ENCODE measurements at places on chromosomes 3 and 15.

- no peak for DNase-seq
Observed at GRCh38 chr15:73282567-73283365, 86.0 kb downstream of the HCN4 start.

DNA sequence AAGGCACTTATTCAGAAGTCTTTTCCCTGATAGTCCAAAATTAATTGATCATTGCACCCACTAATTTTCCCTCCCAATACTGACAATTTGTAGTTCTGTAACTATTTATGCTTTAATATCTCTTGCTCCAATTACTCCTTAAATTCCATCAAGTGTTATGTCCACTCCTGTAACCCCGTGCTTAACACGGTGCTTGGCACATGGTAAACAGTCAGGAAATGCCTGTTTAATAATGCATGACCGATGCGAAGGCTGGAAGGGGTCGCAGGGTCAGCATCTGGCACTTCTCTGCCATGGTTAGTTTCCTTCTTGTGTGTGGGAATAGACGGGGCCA lies 553 bp upstream of the SEC22A start:
- no peak for DNase-seq

GRCh38 chr3:113844622-113845222 lies 6.1 kb downstream of the GRAMD1C start:
- peak; percentile 35 for DNase-seq

DNA sequence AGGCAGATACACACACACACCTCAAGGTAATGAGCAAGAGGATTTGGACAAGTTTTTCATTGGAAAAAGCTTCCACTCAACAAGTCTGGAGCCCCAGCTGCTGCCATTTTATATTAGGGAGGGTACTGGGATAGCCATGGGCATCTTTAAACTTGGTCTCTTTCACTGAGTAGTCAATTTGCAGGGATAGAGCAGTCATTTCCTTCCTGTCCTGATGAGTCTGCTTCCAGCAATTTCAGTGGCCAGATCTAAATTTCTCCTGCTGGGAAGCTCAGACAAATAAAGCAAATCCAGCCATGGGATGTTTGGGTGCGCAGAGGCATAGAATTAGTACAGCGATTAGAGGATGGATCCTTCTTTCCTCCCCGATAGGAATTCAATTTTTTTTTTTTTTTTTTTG lies 874 bp upstream of the ERC2 start:
- DNase-seq: no peak

GRCh38 chr3:70086336-70086735 lies 86.8 kb downstream of the SAMMSON start:
- no peak for DNase-seq

- DNase-seq: no peak
Observed at GRCh38 chr3:1661839-1662238, 436.8 kb upstream of the CNTN4 start.

GRCh38 chr3:170356596-170357175 lies 829 bp upstream of the SKIL start:
- peak; percentile 42 for DNase-seq

GRCh38 chr3:16545413-16546185 lies 32.1 kb upstream of the RFTN1 start:
- no peak for DNase-seq

- DNase-seq: no peak
Observed at GRCh38 chr3:63056932-63057331, 181.7 kb upstream of the CADPS start.

DNA sequence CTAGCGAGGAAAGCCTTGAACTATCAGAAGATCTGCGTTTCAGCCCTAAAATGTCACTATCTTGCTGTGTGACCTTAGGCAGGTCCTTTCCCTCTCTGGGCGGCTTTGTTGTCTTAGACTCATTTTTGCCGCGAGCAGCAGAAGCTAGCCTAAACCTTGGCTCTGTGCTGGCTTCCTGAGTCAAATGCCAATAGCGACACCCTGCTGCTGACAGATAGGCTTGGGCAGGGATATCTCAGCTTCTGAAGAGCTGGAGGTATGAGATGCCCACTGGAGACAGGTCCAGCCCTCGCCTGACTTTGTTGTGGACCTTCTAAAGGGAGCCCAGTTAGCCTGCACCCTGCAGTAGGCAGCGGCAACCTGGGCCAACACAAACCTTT lies 1.3 kb downstream of the ADAMTSL3 start:
- no peak for DNase-seq

DNA sequence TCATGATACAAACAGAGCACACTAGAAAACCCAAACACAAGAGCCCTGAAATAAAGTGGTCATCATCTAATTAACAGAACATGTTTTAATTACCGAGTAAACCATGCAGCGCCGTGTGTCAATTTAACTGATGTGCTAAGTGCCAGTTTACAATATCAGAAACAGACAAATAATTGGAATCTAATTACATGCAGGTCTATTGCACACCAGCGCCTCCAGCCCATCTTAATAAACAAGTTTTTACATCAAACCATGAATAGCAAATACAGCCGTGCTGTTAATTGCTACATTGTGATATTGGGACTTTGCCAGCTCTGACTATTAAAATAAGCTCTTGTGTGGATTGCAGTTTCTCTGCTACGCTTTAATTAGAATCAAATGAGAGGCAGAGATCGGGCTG lies 510.2 kb upstream of the MDFIC2 start:
- DNase-seq: no peak

DNA sequence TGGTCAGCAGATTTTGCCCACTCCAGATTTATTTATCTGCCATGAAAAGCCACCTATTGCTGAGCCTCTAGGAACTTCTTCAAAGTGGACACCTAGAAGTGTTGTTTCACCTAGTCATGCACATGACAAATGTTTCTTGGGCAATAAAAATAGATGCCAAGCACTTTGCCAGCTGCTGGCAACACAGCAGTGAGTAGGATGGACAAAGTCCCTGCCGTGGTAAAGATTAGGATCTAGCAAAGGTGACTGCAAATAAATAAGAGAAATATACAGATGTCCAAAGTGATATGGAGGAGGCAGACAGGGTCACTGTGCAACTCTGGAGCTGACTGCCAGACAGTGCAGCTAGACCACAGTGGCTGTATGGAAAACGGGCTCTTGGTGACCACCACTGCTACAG lies 137.9 kb downstream of the SUCLG2 start:
- no peak for DNase-seq

- no peak for DNase-seq
Observed at GRCh38 chr3:100992231-100993012, 799 bp downstream of the ABI3BP start.

GRCh38 chr3:122102191-122102935 lies 47.2 kb downstream of the CD86 start:
- DNase-seq: peak; percentile 78

DNA sequence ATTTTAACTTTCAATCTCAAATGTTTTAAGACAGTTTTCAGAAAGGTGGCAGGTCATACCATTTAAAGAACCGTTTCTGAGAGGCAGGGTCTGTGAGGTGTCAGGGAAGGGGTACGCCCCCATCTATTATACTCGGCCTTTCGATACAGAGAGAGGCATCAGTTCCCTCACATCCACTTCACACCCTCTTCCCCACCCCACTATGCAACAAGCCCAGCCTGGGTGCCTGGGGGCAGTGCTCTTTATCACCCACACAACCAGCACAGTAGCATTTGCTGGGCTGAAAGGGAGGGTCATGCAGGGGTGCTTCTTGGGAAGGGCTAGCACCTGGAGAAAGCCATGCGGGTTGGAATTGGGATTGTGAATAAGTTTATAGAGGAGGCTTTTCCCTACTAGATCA lies 56.0 kb upstream of the KCNMB2 start:
- no peak for DNase-seq

DNA sequence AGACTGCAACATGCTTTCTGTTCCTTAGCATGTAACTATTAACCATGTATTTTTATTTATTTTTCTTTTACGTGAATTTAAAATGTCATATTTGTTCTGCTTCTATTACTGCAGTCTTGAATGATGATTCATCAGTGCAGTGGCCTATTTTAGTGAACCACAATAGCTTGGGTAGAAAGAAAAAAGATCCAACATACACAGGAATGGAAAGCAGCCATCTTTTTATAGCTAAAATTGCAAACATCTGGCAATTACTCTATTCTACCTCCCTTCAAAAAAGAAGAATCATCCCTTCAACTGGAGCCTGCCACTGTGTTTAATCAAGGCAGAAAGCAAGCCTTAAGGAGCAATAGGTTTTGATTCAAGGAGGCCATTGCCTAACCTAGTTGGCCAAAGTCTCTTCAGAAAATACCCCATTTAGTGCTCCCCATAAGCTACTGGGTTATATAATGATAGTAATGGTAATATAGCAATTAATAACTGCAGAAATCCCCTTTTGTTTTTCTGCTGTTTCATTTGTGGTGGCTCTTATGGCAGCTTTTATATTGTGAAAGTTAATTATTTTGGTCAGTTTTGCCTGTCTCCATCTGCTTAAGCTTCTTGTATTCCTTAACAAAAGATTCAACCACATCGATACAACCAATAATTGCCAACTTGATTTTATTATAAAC lies 267.3 kb downstream of the LPP start:
- no peak for DNase-seq

DNA sequence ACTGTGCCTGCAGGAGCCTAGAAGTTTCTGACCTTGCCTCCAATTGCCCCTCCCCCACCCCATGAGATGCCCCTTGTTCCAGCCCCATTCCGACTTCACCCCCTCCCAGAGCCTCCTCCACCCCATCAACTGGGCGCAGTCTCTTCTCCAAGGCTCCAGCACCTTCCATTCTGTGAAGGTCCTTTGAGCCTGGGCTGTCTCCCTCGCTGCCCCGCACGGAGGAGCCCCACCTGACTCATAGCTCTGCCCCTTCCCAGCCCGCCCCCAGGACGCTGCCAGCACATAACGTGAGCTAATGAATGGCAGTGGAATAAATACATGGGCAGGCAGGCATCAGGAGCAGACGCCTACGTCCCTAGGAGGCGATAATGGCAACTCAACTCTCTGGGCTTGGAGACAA lies 113.1 kb downstream of the NUP210 start:
- DNase-seq: no peak

GRCh38 chr3:39220407-39221140 lies 28.2 kb upstream of the XIRP1 start:
- no peak for DNase-seq

DNA sequence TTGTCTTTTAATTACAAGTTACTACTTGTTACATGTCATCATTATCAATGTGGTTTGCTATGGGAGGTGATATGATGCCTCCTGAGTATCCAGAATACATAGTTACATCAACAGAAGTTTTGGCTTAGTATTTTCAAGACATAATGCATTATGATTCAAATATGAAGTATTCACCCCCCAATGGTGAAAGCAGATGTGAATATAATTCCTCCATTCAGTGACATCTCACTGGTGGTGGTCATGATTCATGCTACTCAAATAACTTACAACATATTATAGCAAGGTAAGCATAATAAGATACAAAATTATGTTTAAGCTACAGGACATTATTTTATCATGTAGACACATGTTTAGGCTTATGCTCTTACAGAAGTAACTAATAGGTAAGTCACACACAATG lies 34.9 kb upstream of the TTBK2 start:
- DNase-seq: no peak

DNA sequence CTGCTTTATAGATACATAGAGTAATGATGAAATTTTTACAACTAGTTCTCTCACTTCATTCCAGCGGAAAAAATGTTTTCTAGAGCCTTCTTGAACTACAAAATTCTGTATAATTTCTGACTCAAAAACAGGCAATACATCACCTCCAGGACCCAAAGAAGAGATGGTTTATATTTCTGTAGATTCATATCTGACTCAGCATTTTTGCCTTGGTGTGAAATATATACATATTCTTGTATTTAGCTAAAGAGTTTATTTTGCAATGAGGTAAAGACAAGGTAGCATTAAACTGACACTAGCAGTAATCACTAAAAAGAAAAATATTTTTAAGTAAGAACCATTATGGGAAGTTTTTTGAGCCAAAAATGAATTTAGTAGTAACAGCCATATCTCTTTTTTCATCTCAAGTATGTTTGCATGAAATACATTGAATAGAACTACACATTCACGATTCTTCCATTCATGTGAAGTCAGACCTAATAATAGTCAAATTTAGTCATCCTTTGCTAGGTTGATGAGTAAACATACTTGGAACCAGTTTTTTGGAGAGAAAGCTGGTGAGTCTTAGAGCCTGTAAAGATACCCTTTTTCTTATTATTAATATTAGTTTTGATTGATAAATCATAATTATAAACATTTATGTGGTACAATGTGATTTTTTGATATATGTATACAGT lies 31.6 kb downstream of the COL8A1 start:
- no peak for DNase-seq

GRCh38 chr15:48796930-48797329 lies 13.9 kb downstream of the CEP152 start:
- DNase-seq: no peak

DNA sequence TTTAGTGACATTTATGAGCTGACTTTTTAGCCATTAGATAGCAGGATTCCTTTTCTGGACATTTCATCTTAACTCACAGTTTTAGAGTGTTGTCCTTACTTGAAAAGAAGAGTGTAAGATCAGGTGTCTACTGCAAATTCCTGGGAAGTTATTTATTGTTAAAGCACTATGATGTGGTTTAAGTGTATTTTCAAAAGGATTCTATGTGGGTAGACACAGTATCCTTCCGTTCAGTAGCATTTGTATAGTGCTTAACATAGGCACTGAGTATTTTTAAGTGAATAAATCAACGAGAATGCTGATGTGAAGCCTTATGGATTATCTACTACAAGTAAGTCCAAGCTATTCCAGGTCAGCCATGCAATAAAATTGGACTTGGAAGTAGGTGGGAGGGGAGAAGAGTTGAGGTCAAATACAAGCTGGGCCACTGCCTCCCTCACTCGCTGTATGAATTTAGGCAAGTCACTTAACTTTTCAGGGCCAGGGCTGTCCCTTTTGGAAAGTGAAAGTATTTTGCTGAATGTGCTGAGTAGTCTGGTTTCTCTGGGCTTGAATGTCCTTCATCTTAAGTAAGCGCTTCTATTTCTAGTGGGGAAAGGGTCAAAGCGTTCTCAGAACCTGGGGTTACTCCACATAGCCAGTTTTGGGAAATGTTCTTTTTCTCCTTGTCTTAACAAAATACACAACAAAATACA lies 48.6 kb downstream of the GAP43 start:
- DNase-seq: no peak

DNA sequence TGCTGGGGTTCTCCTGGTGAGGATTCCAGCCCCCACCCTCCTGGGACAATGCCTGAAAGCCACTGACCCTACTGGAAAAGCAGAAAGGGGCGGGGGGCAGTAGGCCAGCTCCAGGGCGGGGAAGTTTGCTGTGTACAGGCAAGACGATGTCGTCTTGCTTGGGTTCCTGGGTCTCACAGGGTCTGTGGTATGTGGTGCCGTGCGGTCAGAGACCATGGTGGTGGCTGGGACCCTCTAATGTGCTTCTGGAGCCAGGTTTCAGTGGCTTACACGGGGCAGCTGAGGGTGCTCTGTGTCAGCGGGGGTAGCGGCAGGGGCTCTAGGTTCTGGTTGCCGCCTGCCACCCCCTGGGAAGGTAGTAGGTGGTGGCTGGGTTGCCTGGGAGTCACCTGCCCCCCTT lies 54.2 kb downstream of the RHCG start:
- no peak for DNase-seq

- DNase-seq: peak; percentile 6
Observed at GRCh38 chr15:62390791-62391640, 225.9 kb upstream of the C2CD4B start.

DNA sequence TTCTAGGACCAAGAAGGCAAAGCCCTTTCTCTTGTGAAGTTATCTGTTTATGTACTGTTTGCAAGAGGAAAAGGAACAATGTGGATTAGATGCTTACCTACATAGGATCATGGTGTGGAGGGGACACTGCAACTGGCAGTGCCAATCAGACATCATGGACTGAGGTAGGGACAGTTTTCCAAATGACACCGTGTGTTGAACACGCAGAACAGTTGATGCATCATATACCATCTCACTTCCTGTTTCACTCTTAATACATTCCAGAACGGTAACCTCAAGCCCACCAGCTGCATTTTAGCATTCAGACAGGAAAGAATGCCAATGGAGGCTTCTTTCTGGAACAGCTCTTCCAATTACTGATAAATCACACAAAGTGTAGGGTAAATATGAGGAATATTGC lies 397.7 kb upstream of the LMCD1 start:
- DNase-seq: no peak

Measured in activated CD4-positive, alpha-beta T cell treated with anti-CD3 and anti-CD28 coated beads, Interleukin-2, Interleukin-4, amounts not matched to agents 100 ng/mL and 50 ng/mL, durations not matched to agents 16 hours and 8 hours (primary cell).